ENCODE measurements at places on chromosomes 5 and 9. TPM values are rescaled to one million over a fixed set of nuclear protein-coding genes. Genes with fewer than 3 reads are reported as not detected.
A peak's percentile ranks its signal among the peaks of the same experiment; 100 is the strongest.

SLC9A3 gene
- total RNA-seq: 2.5 TPM

IFNK gene
- total RNA-seq: not detected

DNA sequence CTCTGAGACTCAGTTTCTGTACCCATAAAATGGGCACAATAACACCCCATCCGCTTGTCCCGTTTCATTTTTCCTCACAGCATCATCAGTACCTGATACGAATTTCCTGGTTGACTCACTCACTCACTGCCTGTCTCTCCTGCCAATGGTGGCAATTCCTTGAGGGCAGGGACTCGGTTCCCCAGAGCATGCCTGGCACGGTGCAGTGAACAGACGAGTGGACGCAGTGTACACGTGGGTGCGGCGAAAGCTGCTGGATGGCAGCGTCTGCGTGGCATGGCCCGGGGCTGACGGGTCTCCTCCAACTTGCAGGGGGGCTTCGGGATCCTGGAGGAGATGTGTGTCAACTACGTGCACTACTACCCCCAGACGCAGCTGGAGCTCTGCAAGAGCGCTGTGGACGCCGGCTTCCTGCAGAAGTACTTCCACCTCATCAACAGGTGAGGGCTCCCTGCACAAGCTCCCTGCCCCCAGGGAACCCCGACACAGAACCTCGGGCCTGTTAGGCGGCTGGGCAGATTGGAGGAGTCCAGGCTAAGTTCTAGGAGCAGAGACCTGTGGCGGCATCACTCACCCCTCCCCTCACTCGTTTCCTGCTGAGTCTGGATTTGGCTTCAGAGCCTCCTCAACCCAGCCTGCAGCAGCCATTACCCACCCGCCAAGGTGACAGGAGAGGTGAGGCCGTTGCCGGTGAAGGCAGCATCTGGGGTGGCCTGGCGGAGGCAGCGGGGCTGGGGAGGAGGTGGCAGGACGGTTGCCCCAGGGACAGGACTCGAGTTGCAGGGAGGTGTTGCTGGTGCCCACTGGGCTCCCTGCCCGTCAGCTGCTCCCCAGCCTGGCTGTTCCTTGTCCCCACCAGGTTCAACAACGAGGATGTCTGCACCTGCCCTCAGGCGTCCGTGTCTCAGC, 20.3 kb downstream of the DBH start:
- no peak for DNase-seq

DNA sequence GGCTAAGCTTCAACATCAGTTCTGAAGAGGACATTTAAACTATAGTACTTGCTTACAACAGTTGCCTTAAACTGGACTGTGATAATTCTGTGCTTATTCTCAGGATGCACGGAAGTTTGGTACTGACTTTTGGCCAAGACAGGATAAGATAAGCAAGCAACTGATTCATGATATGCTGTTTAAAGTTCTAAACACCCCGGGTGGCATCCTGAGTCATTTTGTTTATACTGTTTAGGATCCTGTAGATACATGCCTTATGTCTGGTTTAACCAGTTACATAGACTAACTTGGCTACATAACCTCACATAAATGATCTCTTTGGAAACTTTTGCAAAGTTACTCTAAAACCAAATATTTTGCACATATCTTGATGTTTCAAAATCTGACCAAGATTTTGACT, 95.9 kb downstream of the CDH9 start:
- DNase-seq: no peak

- DNase-seq: no peak
Observed at GRCh38 chr5:53099546-53099945, 10.0 kb downstream of the MOCS2 start.

DNA sequence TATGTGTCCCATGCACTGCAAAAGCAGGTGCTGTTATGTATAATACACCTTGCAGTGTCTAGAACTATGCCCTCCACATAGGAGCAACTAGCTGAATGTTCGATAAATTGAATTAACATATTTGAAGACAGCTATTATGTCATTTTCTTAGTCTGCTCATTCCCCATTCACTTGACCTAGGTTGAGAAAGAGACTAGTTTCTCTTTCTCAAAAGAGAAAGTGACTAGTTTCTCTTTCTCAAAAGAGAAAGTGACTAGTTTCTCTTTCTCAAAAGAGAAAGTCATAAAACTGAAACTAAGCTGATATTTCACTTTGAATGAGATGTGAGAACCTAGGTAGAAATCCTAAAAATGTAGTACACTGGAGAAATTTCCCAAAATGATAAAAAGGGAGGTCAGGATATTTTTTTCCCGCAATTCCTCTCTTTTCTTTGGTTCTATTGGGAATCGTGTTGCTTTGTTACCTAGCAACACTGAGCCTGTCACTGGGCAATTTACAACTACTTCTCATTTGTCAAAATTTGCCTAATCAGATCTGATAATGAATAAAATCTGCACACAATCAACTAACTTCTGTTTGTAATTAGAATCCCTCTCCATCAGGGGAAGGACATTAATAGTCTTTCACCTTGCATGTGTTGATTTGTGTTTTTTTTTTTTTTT, 132.0 kb upstream of the GRIA1 start:
- DNase-seq: peak; percentile 15

- DNase-seq: no peak
Observed at GRCh38 chr9:34501889-34502425, 20.8 kb downstream of the ENHO start.

DNA sequence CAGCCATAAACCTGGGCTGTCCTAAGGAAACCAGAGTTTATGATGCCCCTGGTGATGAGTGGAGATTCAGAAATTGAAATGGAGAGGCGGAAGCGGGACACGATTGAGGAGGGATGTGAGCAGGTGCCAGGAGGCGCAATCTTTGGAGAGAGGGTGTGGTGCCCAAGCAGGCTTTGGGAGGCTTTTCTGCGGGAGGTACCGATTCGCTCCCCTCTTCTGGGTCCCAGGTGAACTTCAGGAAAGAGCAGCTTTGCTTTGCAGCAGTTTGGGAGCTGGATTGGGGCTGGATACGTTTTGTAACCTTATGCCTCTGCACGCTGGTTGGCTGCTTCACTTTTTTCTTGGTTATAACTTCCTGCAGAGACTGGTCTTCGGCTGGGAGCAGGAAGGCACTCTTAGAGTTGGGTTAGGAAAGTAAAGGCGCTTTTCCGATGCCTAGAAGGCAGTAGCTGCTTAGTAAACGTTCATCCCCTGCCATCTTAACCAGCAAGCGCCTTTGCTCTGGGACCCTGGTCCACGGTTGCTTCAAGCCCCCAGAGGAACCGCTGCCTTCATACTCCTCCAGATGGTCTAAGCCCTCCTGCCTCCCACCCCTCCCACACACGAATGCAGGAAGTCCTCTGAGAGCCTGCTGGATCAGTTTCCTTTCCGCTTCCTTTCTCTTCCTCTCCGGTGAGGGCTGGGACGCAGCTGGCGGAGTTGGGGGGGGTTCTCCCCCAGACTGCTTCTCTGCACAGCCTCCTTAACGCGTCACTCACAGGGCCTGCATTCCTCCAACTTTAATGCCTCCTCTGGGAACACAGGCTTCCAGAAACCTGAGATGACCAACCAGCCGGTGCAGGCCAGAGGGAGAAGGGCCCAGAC, 15.2 kb upstream of the NEK6 start:
- no peak for DNase-seq

GRCh38 chr9:135522137-135522877, 1.1 kb downstream of the LCN1 start:
- no peak for DNase-seq

DNA sequence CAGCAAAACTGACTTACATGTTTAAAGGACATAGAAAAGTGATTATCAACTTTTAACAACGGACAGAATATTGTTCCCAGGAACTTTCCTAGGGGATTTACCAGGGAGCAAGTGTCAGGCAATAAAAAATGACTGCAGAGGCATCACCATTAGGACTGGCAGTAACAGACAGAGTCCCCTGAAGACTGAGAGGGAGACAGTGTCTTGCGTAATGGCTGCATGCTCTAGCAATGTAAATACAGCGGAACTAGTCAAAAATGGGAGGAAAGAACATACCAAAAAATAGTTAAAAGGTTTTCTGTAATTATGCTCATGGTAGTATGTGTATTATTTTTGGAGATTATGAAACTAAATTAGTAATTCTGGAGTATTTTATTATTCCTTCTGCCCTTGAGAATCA, 181.8 kb downstream of the CRB2 start:
- no peak for DNase-seq

DNA sequence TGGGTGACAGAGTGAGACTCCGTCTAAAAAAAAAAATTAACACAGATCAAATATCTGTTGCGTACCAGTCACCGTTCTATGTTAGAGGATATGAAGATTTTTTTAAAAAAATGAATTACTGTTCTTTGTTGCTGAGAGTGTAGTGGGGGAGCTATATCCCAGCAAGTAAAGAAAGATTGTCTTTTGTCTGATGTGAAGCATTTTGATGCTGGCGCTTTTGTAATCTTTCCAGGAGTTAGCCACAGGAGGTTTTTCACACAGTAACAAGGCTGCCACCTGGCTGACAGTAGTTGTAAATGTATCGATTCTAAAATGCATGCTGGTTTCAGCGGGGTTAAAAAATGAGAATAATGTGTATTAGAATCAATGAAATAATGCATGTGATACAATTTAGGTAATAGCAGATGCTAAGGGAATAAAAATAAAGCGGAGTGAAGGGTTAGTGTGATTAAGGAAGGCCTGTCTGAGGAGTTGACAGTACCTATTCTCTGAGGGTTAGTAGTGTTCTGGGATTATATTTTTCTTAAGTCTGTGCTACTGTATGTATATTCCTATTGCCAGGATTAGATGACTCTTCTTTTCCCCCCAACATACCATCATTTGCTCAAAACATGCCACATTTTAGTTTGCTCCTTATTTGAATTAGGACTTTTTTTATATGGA, 3.4 kb downstream of the LMNB1 start:
- DNase-seq: no peak

- no peak for DNase-seq
Observed at GRCh38 chr5:118353970-118354369, 634.4 kb downstream of the DTWD2 start.

DNA sequence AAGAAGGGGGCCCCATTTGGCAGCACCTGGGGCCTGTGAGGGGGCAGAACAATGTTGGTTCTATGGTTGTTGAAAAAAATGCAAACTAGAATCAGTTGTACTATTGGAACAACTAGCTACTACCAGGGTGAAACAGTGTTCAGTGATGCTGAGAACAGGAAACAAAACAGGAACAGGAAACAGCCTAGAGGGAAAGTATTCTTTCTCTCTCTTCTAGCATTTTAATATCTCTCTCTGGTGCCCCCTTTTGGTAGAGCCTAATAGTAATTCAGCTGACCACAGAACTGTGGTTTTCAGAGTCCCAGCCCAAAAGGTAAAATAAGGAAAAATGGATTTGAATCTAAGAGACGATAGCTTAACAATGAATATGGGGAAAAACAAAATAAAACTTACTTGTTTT, 138.0 kb upstream of the KCNN2 start:
- DNase-seq: no peak

DNA sequence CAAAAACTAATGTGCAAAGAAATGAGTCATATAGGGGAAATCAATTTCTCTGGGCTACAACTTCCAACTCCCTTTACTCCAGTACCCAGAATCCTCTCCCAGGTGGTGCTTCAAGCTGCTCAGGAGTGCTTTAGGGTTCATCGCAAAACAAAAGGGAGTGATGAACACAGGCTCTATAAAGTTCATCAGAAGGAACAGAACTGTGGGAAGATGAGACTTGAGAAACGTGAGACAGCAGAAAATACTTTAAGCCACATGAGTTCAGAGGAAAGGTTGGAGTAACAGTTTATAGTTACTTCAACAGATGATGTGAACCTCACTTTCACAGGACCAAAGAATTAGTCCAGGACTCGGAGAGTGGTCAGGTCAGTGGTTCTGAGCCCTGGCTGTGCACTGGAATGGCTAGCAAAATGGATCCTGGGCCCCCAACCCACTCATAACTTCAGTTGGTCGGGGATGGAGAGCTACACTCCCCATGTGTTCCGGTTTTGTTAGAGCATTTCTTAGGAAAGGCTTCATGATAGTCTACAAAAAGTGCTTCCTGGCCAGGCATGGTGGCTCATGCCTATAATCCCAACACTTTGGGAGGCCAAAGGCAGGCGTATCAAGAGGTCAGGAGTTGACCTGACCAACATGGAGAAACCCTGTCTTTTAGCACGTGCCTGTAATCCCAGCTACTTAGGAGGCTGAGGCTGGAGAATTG, 4.3 kb downstream of the RPL12 start:
- no peak for DNase-seq

DNA sequence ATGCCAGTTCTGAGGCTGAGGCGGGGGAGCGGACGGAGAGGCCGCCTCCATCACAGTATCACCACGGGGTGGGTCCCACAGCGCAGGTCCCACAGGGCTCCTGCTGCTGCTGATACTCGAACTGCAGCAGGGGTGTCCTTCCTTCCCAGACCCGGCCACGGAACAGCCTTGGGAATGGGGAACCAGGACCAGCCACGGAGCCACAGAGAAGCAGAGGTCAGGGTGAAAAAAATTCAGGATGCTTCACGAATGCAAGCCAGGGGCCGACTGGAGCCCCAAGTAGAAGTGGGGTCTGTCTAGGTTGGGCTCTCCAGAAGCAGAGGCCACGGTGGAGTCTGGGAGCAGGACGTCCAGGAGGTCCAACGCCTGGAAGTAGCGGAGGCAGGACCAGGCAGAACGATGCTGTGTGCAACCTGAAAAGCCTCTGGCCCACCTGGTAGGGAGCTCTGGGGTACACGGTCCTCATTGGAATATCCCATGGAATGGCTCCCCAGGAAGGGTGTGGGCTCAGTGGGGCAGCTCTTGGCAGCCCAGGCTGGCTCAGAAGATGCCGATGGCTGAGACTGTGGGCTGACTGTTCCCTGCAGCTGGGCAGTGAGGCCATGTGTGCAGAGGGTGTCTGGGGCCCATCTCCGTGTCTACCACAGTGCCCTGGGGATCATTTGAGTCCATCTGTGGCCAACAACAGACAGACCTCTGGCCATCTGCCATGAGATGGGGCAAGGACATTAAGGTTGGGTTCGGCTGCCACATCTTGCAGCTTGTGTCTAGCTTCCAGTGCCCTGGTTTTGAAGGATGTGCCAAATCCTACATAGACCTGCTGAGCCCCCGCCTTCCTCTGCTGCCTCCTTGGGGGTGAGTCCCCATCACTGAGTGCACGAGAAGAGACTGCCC, 66.9 kb upstream of the FCN1 start:
- no peak for DNase-seq

DNA sequence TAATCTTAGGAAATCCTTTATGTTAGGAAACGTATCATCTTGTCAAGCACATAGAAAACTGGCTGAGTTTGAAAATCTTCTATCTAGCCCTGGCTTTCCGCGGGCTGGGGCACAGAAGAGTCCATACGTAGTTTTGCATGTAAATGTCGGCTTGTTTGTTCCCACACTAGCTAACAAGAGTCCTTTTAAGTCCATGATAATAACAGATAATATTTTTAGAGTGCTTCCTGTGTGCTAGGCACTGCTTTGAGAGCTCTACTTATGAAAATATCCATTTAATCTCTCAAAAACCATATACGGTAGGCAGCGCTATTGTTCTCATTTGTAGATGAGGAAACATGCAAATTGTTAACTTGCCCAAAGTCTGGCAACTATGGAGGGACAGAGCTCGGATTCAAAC, 40.5 kb downstream of the FYB1 start:
- DNase-seq: no peak

DNA sequence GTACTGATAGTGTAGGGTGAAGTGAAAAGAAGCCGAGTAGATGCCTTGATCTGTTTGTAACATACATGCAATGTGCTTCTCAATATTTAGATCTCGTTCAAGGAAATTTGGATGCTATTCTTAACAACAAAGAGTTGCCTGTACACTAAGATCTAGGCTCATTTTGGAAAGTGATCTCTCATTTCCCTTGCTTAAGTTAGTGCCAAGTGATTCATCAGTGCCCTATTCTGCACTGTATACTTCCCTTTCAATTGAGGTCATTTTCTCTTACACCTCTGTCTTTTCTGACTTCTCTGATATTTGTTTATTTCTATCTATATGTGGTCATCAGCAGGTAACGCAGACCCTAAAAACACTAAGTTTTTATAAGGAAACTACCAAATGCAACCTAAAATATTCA, 528.6 kb upstream of the PTPRD start:
- no peak for DNase-seq

All from GM12878 (cell line).